ENCODE measurements at places on chromosomes 5 and 9. TPM values are rescaled to one million over a fixed set of nuclear protein-coding genes. Genes with fewer than 3 reads are reported as not detected.

- DNase-seq = no peak
Measured at GRCh38 chr9:109074236-109074889, 45.4 kb downstream of the TMEM245 start.

MARCOL gene
- total RNA-seq = not detected

PHYKPL gene
- total RNA-seq = 106 TPM

GRCh38 chr9:120435091-120435490 lies 144.9 kb downstream of the CDK5RAP2 start:
- DNase-seq = no peak

All from activated CD4-positive, alpha-beta memory T cell treated with anti-CD3 and anti-CD28 coated beads, Interleukin-2, amount 10 ng/mL, durations not matched to agents 7 days and 5 days (primary cell).